ENCODE measurements at places on chromosomes 5 and 9.

DNA sequence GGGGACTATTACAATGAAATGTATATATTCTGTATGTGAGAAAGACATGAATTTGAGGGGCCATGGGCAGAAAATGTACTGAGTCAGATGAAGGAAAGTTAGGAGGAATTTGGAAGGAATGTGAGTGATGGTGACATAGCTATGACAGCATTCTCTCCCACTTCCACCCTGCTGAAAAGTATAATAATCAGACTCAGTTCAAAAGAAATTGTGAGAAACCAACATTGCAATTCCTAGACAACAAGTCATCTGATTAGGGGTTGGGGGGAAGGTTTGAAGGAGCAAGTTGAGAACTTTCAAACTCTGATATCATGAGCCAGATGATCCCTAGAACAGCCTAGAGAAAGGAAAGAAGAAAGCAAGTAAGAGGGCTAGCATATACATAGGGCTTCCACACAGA is 370.6 kb downstream of the DMRTA1 start:
- no peak for DNase-seq

DNA sequence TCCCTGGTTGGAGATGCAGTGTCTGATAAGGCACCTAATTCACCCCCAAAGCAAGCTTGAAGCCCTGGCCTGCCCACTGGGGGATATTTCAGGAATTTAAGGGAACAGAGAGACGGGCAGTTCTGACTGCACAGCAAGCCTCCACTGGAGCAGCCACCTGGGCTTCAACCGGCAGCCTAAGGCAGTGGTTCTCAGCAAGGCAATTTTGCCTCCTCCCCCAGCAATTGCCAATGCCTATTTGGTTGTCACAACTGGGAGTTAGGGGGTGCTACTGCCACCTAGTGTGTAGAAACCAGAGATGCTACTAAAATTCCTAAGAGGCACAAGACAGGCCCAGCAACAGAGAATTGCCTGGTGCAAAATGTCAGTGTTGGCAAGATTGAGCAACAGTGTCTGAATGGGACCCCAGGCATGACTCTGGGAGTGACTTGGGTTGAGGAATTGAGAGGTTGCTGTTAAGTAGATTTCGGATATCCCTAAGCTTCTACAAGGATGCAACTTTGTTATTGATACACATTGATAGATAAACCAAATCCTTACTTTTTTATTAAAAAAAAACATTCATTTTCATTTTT is 58.7 kb upstream of the CTSL start:
- no peak for DNase-seq

DNA sequence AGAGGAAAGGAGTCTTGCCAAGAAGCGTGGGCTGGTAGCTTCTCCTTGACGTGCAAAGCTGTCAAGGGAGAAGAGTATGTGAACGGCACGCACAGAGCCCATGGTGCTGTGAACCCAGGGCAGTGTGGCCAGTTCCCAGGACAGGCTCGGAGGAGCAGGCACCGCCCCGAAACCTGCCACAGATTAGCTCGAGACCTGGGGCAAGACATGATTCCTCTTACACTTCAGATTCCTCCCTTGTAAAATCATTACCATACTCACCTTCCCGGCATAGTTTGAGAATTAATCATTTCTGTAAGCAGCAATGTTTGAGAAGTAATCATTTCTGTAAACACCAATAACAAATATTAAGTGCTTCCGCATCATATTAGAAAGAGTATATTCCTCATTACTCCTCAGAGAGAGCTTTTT is 19.9 kb downstream of the GOLM1 start:
- no peak for DNase-seq

DNA sequence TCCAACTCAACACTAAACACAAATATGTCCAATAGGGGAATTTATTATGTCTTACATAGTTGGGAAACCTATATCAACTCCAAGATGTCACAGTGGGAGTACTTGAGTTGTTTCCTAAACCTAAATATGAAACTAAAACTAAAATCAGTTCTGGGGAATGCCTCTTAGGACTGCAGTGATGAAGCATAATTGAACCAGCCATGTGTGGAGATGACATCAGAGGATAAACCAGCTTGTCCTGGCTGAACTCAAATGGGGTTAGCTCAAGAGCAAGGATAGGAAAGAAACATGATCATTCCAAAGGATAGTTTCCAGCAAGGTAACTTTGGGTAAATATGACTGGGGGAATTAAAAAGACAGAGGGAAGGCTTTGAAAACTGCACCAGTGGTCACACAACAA is 88.9 kb upstream of the PLPPR1 start:
- DNase-seq = no peak

DNA sequence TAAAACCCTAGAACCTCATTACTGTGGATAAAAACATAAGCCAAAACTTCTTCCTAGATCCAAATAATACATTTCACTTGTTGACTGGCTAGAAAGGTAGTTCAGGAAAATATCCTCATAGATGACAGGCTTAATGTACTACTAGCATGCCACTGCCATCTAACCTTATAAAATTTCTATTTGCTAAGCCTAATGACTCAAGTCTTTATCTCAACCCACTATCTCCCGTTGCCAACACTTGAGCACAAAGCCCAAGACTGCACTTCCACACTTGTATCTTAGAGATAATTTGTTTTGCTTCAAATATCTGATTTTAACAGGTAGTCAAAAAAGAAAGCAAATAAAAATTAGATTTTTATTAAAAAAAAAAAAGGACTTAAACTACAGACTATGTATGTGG is 42.7 kb downstream of the FBXL17 start:
- no peak for DNase-seq
